ENCODE measurements at places on chromosomes 16 and 17.

DNA sequence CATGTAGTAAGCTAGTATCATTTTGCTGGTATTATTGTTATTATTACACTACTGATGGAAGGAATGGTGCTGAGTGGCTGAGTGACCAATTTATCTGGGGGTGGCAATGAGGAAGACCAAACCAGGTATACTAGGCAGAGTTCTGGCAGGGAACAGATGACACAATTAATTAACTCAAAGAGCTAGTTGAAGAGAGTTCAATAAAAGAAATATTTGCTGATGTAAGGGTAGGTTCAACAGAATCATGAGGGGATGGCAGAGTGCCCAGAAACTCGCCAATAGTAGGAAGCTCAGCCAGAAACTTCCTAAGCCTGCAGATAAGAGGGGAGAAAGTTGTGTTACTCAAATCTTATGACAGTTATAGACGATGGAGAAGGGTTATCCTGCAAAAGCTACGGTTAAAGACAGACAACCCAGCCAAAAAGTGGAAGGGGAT lies 352.5 kb downstream of the KCNJ2 start:
- no peak for DNase-seq

- no peak for DNase-seq
These were observed 102.1 kb downstream of the CDH13 start for GRCh38 chr16:82728901-82729300.

- no peak for DNase-seq
These were observed 50.3 kb downstream of the C16orf95 start for GRCh38 chr16:87266846-87267245.

DNA sequence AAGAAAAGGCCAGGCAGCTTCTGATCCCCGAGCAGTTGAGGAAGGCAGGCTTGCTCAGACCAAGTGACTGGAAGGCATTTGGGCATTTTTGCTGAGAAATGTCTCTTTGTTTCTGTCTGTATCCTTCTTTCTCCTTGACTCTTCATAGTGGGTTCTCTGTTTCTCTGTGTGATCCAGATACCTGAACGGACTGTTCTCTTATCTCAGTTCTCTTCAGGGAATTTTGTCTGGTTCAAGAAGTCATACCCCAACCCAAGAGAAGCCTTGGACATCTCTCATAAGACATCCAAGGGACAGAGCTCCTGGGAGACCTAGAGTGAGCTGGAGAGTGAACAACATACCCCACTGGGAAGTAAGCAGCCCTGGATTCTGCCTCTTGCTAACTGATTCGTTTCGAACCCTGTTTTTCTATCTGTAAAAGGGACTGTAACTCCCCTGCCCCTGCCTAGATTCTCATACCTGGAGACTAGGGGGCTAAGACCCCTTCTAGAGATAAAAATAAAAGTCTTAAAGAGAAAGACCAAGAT lies 541 bp downstream of the CCL3 start:
- DNase-seq: no peak

- DNase-seq: no peak
These were observed 81.5 kb downstream of the CA4 start for GRCh38 chr17:60231234-60231633.

DNA sequence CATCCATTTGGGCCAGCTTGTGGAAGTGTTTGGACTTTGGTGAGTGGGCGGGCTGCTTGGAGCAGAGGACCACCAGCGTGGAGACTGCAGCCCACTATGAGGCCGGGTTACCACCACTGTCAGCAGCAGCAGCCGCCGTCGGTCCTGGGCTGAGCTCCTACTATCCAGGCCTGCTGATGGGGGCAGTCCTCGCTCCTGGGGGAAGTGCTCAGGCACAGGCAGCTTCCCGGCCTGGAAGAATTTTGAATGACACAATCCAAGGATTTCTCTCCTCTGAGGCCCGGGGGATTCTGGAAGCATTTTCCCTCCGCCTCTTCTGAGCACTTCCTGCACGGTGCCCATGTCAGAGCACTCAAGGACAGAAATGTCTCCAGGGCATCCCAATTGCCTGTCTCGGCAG lies 5.3 kb upstream of the NOD2 start:
- no peak for DNase-seq

DNA sequence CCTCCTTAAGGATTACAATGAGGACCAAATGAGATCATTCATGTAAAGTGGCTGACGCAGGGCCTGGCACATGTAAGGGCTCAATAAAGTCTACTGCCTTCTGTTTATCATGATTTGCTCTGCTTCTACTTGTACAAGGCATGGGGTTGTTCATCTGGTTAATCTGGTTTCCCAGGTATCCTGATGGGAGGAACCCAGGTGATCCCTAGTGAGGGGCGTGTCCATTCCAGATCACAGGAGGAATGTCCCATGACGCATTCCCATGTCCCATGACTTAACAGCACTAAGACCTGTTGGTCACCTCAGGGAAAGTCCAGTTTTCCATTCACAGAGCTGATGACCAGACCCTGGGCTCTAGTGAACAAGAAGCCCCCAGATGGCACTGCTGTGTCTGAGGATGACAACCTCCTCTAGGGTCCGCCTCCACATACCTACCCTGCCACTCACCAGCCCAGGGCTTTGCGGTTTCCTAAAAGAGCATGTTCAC lies 11.5 kb upstream of the TPPP3 start:
- DNase-seq: no peak

- DNase-seq: peak; percentile 20
These were observed 13.0 kb downstream of the CDH13 start for GRCh38 chr16:82639666-82640336.

- DNase-seq: no peak
These were observed 5.7 kb upstream of the CISD3 start for GRCh38 chr17:38724337-38724988.

DNA sequence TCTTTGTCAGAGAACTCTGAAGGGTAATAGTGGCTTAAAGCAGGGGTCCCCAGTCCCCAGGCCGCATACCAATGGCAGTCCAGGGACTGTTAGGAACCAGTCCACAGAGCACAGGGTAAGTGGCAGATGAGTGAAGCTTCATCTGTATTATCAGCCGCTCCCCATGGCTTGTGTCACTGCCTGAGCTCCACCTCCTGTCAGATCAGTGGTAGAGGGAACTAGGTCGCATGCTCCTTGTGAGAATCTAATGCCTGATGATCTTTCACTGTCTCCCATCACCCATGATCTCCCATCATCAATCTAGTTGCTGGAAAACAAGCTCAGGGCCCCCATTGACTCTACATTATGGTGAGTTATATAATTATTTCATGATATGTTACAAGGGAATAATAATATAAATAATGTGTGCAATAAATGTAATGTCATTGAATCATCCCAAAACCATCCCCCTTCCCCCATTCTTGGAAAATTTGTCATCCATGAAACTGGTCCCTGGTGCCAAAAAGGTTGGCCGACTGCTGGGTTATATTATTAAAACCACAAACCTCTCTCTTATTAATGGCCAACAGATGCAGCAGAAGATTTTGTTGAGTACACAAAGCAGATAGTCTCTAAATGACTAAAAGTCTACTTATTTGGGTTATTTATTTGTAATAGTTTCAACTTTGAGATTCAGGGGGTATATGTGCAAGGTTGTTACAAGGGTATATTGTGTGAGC lies 782.7 kb downstream of the CDH11 start:
- no peak for DNase-seq

GRCh38 chr16:72262711-72263110 lies 90.8 kb upstream of the PMFBP1 start:
- no peak for DNase-seq

DNA sequence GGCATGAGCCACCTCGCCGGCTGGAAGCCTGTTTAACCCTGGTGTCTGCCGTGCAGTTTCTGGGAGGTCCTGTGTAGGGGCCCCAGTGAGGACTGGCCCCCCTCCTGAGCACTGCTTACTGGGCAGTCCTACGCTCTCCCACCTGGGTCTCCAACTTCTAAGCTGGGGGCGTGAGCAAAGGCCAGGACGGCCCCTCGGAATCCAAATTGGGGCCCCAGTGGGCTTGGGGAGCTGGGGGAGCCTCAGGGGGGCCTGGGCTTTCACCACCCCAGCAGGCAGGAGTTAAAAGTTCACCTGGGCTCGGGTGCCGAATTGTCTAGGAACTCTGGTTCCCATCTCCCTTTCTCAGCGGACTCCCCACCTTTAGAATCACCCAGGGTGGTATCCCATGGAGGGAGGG lies 7.2 kb upstream of the SLC38A10 start:
- no peak for DNase-seq

- no peak for DNase-seq
These were observed 49.4 kb downstream of the ADAMTS18 start for GRCh38 chr16:77385481-77385880.

DNA sequence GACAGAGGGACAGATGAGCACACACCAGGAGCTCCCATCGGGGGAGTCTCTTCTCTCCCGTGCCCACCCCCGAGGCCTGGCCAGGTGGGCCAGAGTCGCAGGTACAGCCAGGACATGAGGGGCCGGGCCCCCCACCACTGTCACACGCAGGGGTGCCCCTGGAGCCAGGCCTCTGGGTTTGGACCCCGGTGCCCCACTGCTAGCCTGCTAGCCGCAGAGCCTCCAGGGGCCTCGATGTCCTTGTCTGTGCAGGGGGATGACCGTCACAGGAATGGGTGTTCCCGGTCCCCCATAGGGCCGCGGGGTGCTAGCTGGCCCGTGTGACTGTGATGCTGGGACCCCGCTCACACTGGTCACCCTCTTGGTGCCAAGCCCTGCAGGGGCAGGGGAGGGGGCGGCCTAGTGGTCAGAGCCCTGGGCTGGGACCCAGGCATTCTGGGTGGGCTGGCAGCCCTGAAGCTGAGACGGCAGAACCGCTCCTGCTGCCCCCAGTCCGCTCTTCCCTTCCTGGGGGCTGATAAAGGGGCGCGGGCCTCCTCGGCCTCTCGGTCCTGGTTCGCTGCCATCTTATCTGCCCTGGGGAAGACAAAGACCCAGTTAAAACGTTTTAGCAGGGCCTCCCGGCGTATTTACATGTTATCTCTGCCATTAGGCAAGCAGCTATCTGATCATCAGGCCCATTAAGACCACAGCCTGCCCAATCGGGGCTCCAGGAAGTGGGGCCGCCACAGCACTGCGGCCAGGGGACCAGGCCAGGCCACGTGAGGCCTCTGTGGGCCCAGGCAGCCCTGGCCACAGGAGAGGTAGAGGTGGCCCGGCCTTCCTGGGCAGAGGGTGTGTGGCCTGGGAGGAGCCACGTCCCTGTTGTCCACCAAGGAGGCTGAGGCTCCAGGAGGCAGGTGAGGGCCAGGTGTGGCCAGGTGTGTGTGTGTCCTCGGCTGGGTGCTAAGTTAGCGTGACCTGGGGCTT lies 57.2 kb upstream of the ZC3H18 start:
- DNase-seq: no peak

DNA sequence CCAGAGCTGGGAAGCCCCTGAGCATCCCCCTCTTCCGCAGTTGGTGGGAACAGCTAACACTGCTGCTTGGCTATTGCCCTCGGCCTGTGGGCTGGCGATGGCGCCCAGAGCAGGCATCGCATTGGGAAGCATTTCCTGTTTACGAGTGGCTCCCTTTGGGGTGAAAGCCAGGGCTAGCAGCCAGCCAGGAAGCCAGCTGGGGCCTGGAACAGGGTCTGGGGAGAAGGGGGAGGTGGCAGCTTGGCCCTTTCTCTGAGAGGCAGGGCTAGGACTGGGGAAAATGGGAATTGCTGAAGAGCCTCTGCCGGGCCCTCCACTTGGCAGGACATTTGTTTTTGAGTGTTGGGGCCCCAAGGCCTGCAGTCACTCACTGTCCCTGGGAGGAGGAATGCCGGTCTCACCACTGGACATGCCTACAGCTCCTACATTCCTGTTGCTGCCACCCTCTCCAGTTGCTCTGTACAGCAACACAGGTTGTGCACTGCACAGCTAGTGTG lies 2.4 kb upstream of the MTSS2 start:
- DNase-seq: no peak

DNA sequence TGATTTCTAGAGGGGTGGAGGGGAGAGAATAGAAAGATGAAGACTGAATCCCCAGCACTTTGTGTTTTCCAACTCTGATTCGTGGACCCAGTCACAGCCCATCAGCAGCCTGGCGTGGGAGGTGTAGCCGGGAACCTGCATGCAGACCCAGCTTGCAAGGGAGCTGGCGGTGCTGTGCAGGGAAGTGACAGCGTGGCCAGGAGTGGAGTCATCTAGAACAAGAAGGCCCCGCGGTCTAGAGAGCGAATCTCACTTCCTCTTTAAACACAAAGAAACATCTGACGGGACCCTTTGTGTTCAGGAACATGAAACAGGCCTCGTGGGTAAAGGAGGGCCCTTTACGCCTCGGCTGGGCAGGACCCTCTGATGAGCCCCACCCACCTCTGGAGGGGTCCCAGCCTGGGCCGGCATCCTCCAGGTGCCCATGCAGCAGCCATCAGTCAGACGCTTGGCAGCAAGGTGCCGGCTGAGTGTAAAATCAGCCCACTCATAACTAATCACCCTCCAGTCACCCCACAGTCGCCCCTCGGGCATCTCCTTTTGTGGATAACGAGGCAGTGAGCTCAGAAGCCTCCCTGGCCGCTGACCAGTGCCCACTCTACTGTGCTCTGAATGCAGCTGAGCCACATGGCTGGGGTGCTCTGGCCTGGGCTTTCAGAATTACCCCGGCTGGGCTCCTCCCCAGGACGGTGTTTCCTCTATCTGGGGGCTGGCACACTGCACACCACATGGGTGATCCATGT lies 4.4 kb downstream of the SNAI3 start:
- peak; percentile 56 for DNase-seq

GRCh38 chr17:82023447-82024241 lies 539 bp downstream of the LRRC45 start:
- DNase-seq: peak; percentile 7

DNA sequence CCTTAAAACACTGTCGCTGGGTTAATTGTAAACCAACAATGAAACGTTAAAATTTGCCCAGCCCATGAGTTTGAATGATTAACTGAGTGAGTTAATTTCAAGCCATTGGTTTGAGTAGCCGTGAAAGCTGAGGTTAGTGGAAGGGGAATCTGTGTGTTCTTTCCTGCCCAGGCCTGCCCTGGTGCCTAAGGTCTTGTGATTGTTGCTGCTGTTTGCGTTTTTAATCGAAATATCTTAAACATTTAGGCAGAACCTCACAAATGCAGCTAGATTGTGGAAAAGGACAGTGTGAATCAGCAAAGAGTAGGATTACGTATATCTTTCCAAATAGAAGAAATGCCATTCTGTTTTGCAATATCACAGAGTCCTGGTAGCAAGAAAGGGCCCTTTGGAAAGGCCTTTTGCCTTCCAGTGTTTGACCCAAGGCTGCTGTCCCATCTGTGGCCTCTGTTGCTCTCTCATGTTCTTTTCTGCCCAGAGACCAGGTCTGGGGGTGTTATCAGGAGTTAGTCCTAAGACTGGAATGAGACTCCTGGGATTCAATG lies 113.8 kb downstream of the MSI2 start:
- DNase-seq: no peak

- DNase-seq: no peak
These were observed 18.7 kb upstream of the LGALS9 start for GRCh38 chr17:27612160-27612770.

Measured in CD4-positive, alpha-beta T cell (primary cell).